ENCODE measurements at places on chromosomes 5 and 9.

DNA sequence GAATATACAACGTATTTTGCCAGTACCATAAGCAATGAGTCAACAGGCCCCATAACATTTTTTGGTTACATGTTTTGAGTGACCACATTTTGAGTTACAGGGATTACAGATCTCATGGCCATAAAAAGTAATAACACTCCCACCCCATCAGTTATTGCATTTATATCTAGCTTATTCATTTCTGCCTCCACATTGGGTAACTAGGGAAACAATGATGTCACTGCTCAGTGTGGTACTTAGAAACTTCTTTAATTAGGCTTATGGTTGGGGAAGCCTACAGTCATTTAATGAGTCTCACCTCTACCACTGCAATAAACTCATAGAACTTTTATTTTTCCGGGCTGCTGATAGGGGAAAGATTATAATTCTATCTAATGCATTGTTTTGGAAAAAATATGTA lies 39.9 kb upstream of the SMIM15 start:
- no peak for DNase-seq

DNA sequence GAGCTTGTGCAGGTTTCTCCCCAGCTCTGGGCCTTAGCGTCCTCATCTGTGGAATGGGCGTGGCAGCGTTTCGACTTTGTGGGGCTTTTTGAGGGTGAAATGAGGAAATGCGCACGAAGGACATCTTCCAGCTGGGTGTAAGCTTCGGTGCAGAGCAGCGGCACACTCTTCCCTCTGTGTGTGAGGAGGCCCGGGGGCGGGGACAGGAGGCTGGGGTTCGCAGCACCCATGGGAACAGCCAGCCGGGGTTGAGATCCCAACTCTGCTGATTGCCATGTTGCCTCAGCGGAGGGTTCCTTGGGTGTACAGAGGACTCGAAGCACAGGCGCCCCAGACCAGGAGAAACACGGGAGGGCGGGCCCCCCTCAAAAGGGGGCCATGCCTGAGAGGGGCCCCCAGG lies 265.6 kb downstream of the NSG2 start:
- no peak for DNase-seq

GRCh38 chr9:123399803-123400378 lies 43.9 kb downstream of the CRB2 start:
- no peak for DNase-seq

DNA sequence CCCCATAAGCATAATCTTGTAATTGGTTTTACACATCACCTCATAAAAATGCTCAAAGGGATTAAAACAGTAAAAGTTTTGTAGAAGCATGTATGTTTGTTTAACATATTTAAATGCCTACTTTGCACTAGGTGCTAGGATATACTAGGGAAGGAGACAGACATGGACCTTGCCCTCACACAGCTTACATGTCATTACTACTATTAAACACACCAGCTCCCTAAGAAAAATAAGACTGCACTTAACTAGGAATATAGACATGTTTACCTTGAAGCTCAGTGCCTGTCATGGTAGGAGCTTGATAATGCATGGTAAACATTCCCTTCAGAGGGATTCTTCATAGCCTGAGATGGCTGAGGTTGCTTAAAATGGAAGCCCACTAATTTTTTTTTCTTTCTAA lies 6.2 kb downstream of the SHLD3 start:
- no peak for DNase-seq

- no peak for DNase-seq
These were observed 30.5 kb downstream of the ST8SIA4 start for GRCh38 chr5:100872408-100873190.

DNA sequence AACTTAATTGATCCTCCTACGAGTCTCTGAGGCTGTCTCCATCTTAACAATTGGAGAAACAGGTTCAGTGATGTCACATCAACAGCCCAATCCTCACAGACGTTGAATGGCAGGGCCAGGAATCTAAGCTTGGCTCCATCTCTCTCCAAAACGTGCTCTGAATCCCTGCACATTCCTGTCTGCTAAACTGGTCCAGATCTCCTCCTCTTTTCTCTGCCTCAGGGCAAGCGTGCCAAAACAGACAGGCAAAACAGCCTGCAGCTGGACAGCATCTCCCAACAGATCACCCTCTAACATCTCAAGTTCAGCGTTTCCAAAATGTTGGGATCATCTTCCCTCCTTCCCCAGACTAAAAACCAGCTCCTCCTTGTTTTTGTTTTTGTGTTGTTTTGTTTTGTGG lies 6.6 kb downstream of the FBP1 start:
- DNase-seq, result no peak

GRCh38 chr5:102762095-102762534 lies 7.0 kb downstream of the PAM start:
- DNase-seq, result no peak

DNA sequence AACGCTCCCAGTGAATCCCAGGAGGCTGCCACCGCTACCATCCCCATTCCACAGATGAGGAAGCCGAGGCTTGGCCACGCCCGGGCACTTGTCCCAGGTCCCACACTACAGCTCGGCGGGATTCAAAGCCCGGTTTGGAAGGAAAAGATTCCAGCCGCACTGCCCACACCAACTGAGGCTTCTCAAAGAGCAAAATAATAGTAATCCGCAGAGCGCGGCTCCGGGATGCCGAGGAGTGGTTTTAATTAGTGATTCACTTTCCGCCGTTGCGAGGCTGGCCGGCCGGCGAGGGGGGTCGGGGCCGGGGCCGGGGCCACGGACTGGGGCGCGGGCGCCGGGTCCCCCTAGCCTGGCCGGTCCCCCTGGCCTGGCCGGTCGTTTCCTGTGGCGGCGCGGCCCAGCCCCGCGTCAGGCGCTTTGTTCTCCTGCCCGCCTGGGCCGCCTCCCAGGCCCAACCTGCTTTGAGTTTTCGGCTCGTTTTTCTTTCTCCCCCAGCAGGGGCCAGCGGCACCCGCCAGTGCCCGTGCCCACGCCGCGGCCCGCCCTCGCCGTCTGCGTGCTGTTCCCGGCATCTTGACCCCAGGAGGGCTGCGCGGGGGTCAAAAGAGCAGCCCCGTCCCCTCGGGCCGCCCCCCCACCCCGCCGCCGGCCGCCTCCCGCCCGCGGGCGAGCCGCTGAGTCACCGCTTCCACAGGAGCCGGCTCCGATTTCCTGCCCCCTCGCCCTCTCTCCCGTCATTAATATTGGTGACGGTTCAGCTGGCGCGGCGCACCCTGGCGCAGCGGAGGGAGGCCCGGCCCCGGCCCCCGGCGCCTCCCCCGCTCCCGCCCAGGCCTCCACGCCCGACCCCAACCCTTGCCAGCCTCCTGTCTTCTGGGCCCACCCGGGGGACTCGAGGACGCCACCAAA lies 31.2 kb downstream of the FGF18 start:
- DNase-seq, result peak; percentile 72

DNA sequence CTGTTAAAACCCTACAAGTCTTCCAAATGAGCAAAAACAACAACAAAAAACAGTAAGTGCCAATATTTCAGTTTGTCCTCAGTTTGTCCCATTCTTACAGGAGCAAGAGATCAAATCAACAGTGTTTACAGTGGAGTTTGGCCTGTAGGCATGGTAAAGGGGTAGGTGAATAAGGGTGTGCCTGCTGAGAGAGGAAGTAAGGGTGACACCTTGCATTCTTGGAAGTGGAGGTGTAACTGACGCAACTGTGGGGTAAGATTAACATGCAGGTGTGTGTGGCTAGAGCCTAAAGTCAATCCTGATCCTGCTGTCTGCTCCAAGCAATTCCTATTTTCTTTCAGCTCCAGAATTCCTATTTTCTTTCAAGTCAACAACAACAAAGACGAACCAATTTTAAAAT lies 43.4 kb downstream of the PFDN1 start:
- DNase-seq, result no peak

DNA sequence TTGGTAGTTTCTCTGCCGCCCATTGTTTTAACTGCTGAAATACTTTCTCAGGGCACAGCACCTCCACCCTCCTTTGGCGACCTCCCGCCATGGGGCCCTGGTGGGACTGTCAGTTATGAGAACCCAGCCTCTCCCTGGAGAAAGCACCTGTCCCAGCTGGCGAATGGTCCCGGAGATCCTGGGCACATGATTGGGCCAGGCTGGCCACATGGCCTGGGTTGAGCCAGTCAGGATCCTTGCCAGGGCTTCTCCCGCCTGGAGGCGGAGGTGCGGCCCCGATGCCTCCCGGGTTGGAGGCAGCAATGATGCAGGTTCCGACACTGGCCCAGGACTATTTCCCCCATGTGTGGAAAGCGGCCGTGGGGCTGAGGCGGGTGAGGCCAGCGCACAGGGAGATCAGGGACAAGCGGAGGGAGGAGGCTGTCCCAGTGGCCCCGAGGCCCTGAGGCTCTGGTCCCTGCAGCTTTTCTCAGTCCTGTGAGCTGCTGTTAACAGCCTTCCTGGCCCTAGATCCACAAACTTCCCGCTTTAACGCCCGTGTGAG lies 13.6 kb downstream of the UNC5A start:
- DNase-seq, result peak; percentile 17

DNA sequence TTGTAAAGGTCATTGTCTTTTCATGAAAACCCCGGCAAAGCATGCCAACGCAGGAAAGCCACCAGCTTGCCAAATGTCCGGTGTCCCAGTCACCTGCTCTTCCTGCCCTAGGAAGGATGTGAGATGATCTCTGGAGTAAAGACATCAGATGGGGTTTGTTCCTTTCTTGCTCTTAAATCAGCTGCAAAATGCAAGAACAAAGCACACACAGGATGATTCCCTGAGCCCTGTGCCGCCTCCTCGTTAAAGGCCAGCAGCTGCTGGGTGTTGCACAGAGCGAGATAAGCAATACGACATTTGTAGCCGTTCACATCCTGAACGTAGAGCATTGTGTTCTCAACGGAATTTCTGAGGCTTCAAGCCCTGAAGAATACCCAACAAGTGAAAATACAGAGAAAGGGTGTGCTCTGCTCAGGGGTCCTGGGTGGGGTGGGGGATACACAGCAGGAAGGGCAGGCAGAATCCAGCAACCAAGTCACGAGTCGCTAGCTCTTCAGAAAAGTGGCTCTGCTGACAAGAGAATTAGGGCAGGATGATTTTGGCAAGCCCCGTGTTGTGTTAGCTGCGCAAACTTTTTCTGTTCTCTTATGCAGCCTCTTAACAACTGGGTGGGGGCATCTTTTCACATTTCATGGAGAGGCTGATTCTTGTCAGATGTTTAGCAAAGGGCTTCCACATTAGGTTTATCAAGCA lies 229.2 kb upstream of the MAP3K1 start:
- DNase-seq, result peak; percentile 64

GRCh38 chr5:103541114-103541513 lies 21.5 kb downstream of the NUDT12 start:
- no peak for DNase-seq

DNA sequence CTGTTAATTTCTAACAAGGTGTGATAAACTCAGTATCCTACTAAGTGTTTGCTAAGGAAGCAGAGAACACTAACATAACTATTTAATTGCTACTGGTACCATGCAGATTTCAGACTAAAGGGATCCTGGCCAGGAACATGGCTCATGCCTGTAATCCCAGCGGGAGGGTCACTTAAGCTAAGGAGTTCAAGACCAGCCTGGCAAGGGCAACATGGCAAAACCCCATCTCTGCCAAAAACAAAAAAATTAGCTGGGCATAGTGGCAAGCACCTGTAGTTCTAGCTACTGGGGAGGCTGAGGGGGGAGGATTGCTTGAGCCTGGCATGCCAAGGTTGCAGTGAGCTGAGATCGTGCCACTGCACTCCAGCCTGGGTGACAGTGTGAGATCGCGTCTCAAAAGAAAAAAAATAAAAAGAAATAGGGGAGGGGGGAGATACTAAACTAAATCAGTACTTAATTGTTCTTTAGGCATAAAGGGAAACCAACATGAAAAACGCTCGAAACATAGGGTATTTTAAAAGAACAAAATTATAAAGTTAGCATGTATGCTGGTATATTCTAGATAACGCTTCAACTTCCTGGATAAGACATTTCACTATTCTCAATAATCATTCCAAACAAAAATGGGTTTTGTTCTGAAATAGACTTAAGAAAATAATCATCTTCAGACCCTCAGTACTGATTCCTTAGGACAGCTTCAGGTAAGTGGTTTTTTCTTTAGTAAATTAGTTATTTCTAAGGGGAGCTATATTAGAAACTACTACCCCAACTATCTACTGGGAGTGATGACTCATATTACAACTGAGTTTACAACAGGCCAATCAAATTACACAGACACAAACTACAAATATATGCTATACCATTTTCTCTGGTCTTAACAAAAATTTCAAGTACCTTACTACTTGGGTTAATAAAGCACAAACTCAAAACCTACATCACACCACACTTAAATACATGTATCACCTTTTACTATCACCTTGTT lies 3.5 kb downstream of the PANK3 start:
- DNase-seq, result no peak

DNA sequence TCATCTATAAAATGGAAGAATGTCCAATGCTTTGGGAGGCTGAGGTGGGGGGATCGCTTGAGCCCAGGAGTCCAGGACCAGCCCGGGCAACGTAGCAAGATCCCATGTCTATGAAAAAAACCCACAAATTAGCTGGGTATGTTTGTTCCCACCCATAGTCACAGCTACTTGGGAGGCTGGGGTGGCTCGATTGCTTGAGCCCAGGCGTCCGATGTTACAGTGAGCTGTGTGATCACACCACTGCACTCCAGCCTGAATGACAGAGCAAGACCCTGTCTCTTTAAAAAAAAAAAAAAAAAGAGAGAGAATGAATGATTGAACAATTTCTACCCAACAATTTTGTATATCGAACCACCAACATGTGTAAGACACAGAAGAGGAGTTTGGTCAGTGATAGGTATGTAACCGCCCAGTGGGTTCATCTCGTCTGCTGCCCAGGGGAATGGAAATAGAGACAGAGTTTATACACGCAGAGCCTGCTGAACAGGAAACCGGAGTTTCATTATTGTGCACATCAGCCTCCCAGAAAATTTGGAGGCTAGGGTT lies 26.2 kb upstream of the ERGIC1 start:
- DNase-seq, result no peak

DNA sequence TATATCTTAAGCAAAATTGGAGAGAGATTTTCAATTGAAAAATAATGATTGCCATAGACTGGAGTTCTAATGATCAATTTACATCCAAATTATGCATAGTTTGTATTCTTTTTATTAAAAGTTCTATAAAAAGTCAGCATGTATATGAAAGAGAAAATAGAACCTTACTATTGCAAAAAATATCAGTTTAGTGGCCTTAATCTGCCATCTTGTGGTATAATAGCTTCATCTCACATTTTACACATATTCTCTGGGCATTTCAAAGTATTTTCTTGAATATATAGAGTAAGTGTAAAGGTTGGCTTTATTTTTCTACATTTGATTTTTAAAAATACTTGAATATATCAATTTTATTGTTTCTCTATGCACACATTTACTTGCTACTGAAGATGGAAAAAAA lies 1858.6 kb upstream of the CDH9 start:
- DNase-seq, result no peak

- DNase-seq, result no peak
These were observed 80.4 kb downstream of the SLC12A2 start for GRCh38 chr5:128163991-128164390.

- peak; percentile 81 for DNase-seq
These were observed at the start of gene CMYA5 for GRCh38 chr5:79689541-79690466. Gene CMYA5, plus strand, starts transcription at chr5:79689836. Its CDS starts 72 bp downstream, at chr5:79689908.

GRCh38 chr5:121027636-121028035 lies 563.5 kb downstream of the PRR16 start:
- no peak for DNase-seq

Data from left ventricle myocardium superior (tissue), 1 donor.